Right ventricle myocardium inferior (tissue), 1 donor: ENCODE measurements at places on chromosomes 4 and X.

DNA sequence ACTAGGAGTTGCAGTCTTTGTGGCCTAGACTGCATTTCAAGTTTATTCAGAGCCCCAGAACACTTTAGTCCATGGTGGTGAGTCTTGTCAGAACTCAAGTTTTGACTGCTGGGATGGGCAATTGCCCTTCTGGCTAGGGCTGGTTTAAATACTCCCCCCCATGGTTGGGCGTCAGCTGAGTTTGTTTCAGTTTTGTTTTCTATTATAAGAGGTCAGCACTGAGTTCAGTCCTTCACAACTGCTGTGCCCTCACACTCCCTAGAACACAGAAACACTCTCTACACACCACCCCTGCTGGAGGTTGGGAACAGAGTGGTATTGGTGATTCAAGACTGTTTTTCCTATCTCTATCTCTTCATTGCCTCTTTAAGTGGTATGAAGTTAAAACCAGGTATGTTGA is 217.0 kb downstream of the GUCY2F start:
- DNase-seq: no peak

GRCh38 chrX:116726806-116727205 is 264.0 kb upstream of the CT83 start:
- no peak for DNase-seq

- no peak for DNase-seq
Measured at GRCh38 chr4:156568484-156568883, 403.1 kb downstream of the PDGFC start.

GRCh38 chrX:19731307-19731820 is 156.0 kb downstream of the SH3KBP1 start:
- DNase-seq: no peak

GRCh38 chr4:102787096-102787881 is 26.5 kb upstream of the MANBA start:
- no peak for DNase-seq

DNA sequence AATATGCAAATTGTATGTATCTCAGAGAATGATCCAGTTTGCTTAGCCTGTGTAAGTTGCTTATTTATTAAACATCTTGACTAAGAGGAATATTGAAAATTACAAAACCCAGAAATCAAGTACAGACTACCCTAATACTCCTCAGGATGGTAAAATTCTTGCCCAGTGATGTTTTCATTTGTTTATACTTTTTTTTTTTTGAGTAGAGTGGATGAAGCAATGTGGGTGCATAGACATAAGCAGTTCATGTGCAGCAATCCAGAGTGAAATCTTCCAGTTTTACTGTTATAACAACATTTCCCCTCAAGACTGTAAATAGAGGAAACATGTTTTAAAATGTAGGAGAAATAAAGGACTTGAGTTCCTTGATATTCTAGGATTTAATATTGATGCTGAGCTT is 4.7 kb downstream of the GLRB start:
- no peak for DNase-seq
